ENCODE measurements at places on chromosomes 1 and 21.

DNA sequence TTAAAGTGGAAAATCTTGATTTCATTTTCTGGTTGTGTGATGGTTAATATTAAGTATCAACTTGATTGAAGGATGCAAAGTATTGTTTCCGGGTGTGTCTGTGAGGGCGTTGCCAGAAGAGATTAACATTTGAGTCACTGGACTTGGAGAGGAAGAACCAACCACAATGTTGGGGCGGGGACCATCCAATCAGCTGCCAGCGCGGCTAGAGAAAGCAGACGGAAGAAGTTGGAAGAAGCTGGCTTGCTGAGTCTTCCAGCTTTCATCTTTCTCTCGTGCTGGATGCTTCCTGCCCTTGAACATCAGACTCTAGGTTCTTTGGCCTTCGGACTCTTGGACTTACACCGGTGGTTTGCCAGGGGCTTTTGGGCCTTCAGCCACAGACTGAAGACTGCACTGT is 832.6 kb upstream of the TMPRSS15 start:
- no peak for DNase-seq

- DNase-seq, result no peak
These were observed 20.9 kb downstream of the MCOLN3 start for GRCh38 chr1:85027242-85027983.

DNA sequence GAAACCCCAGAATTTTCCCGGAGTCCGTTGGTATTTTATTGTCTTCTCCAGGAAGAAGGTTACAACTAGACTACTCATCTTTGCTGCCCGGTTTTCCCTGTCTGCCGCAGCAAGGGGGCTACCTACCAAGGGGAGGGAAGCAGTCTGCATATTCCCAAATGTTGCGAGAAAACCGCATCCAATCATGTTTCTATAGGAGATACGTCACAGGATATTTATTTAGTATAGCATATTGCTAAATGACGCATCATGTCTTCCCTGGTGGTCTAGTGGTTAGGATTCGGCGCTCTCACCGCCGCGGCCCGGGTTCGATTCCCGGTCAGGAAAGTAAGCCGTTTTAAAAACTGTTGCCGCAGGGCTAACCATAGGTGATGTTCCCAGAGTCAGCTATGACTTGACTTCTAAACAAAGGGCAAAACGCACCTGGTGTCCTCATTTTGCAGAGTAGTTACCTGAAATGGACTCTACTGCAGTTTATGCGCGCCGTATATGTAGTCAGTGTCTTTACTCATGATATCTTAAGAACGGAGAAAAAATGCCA is 15.2 kb upstream of the ZNF692 start:
- peak; percentile 74 for DNase-seq

DNA sequence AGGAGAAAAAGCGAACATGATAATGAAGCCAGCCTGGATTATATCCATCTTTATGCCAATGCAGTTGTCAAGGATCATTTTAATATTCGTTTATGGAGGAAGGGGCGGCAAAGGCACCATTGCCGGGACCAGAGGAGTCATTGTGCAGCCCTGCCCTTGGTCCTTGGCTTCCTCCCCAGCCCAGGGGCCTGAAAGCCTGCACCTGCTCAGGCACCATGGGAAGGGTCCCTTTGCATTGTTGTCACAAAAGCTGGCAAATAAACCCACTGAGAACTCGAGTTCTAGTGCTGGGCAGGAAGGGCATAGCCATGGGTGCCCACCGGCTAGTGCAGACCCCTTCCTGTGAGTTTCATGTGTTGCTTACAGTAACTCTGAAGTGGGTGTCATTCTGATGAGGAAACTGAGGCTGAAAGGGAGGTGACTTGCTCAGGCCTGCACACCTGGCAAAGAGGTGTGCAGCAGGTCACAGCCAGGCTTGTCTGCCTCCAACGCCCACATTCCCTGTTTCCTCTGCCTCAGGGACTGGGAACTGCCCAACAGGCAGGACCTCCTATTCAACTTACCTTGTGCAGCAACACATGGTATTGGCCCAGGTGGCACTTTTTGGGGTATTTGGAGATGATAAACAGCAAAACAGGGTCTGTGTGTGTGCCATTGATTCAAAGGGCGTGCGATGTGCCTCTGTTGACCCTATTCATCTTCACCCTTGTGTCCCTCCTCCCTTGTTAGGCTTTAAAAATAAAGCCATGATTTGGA is 84.6 kb downstream of the MAN1C1 start:
- DNase-seq, result no peak

- no peak for DNase-seq
These were observed 11.5 kb downstream of the CELF3 start for GRCh38 chr1:151705146-151705545.

DNA sequence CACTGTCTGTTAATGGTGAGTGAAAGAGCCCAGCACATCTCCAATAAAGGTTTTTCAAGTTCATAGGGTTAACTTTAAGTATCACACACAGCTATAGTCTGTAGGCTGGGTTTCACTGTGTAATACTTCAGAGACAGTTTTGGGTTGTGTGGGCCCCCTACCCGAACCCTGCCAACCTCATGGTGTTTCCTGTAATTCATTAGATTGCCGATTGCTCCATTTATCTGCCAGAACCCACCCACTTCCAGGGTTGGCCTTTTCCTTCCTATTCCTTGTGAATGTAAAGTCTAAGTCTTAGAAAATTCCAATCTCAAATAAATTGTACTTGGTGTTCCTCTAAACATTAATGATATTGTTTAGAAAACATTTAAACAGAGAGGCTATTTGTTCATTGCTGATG is 43.6 kb downstream of the CTTNBP2NL start:
- DNase-seq, result no peak

GRCh38 chr1:218867941-218868626 is 305.6 kb upstream of the LYPLAL1 start:
- DNase-seq, result no peak

DNA sequence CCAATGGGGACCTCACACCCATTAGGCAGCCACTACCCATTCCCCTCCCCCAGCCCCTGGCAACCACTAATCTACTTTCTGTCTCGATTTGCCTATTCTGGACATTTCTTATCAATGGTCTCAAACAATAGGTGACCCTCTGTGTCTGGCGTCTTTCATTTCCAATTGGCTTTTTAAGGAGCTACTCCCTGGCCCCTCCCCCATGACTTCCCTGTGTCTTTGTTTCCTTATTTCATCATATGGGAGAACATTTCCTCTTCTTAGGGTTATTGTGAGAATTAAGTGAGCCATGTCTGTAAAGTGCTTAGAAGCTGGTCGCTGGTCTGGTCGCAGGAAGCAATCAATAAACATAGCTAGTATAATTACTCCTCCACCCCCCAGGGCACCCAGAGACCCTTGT is 80.9 kb downstream of the SPSB1 start:
- no peak for DNase-seq

- no peak for DNase-seq
These were observed 97.7 kb upstream of the IFFO2 start for GRCh38 chr1:19054216-19054615.

All from SIG-M5 (cell line).